ENCODE measurements at places on chromosomes 5 and 9. TPM values are rescaled to one million over a fixed set of nuclear protein-coding genes. Genes with fewer than 3 reads are reported as not detected.

Gene WNT8A
- total RNA-seq = not detected

Gene PDLIM4
- total RNA-seq = 8.4 TPM

Gene SPATA31A3
- not detected for total RNA-seq

Gene PCDHGA11
- total RNA-seq = 3.4 TPM

Gene MBLAC2
- 4.2 TPM for total RNA-seq

Gene PANK3
- 37.8 TPM for total RNA-seq

Gene GPR150
- total RNA-seq = 0.26 TPM

Gene LRRC26
- not detected for total RNA-seq

Gene RASGRF2
- 0.33 TPM for total RNA-seq

Gene TIFAB
- total RNA-seq = not detected

DNA sequence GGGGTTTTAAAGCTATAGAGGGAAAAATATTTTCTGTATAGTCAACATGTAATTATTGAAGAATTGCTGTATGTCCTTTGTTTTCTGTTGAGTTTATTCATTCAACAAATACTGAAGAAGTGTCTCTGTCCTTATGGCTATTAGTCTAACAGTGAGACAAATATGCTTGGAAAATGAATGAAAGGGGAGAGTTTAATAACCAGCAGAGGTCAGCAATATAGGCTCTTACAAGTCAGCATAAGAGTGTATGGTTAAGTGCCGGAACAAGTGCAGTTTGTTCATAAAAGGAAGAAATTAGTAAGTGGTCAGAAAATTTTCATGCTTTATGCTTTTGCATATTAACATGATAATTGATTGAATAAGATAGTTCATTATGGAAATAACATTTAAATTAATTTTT, 3.6 kb downstream of the SCAMP1 start:
- H3K4me1 ChIP-seq = peaks cover 20% of the 10 kb centered on the region
- H3K4me3 ChIP-seq = no peak overlapping the region
- H3K27ac ChIP-seq = no peak overlapping the region
- H3K36me3 ChIP-seq = no peaks in the 10 kb centered on the region

GRCh38 chr5:118967059-118967508, 21.3 kb downstream of the DTWD2 start:
- no peak overlapping the region for H3K4me3 ChIP-seq
- H3K27me3 ChIP-seq = no peaks in the 10 kb centered on the region
- no peak for DNase-seq
- no peaks in the 10 kb centered on the region for H3K4me1 ChIP-seq

DNA sequence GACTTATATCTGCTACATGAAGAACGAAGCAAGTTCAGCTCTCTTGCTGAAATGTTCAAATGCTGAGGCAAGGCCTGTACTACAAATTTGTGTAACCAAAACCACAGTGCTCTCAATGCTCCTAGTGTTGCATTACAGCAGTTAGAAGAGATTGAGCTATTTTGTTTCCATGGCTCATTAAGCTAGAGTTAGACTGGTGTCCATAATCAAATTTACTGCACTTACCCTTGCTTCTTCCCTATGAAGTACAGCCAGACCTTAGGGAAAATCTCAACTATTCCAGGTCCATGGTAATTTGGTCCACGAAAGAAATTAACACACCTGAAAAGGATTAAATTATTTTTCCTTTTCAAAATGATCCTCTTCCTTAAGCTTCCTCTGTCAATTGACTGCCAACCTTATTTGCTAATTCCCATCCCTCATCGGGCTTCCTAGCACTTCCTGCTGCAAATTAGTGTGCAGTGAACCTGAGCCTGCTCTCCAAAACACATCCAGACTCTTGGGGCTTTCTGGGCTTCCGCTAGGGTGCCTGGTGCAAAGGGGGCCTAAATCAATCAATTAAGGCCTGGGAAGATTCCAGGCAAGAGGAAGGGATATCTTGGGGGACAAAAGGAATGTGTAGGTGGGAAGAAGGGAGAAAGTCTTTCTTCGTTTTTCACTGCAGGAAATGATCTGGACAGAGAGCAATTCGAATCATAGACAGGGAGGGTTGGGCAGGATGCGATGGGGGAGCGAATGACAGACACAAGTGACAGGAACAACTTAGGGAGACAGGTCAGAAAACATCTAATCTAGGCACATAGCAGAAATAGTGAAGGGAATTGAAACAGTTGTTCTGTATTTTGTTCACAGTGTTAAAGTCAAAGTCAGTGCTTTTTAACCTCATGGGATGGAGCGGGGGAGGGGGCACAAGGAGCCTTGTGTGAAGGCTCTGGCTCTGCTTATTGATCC, 542.4 kb downstream of the RAB3C start:
- H3K4me3 ChIP-seq = no peak overlapping the region
- no peak overlapping the region for H3K27ac ChIP-seq
- H3K36me3 ChIP-seq = no peaks in the 10 kb centered on the region

DNA sequence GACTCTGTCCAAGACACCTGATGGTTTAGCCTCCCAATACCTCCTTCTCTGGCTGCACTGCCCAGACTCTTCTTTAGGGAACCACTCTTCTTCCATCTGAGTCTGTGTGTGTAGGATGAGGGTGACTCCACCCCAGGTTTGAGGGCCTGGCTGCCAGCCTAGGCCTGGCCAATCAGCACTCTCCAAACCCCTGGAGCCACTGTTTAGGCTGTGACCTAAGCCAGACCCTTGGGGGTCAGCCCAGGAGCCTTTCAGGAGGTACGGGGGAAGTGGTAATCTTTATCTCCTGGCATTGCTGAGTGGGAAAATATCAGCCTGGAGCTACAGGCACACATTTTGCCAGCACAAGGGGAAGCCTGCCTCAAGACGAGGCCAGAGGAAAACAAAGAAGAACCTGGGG, 6.2 kb upstream of the ERGIC1 start:
- no peak overlapping the region for H3K27ac ChIP-seq
- H3K4me3 ChIP-seq = no peak overlapping the region
- no peaks in the 10 kb centered on the region for H3K36me3 ChIP-seq
- no peaks in the 10 kb centered on the region for H3K27me3 ChIP-seq
- no peak for DNase-seq

DNA sequence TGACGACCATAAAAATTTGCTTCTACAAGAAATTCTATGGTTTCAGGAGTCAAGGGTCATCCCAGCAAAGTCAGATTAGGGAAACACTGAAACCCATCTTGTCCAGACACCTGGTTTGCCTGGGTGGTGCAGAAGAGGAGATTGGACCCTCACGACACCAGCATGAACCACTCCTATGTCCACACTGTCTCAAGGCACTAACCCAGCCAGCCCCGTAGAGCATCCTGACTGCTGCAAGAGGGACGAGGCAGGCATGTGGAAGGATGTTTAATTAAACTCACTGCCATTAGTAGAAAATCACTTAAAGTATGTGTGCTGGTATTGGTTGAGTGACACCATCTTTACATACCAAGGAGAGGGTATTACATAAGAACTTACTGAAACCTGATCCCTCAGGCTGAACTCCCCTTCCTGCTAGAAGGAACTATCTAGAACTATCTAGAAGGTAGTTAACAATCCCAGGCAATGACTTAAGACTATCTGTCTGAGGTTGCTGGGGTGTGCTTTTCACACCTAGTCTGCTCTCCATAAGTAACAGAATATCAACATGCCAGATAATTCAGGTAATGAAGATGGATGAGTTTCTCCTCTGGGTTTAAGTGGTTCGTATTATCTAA, 93.6 kb downstream of the SEMA6A start:
- peaks cover 70% of the 10 kb centered on the region for H3K36me3 ChIP-seq
- no peak overlapping the region for H3K4me3 ChIP-seq
- H3K27me3 ChIP-seq = no peaks in the 10 kb centered on the region
- no peak for DNase-seq
- H3K4me1 ChIP-seq = no peaks in the 10 kb centered on the region
- H3K27ac ChIP-seq = no peak overlapping the region

- no peaks in the 10 kb centered on the region for H3K36me3 ChIP-seq
- peak overlapping the region; percentile 60 for H3K27ac ChIP-seq
- H3K4me1 ChIP-seq = peaks cover 19% of the 10 kb centered on the region
Measured at GRCh38 chr9:76216161-76216649, 178.0 kb downstream of the RFK start.

GRCh38 chr5:174459071-174459702, 265.2 kb upstream of the MSX2 start:
- H3K27ac ChIP-seq = no peak overlapping the region
- H3K4me1 ChIP-seq = no peaks in the 10 kb centered on the region
- no peaks in the 10 kb centered on the region for H3K27me3 ChIP-seq
- DNase-seq = no peak
- no peaks in the 10 kb centered on the region for H3K36me3 ChIP-seq

GRCh38 chr5:68033029-68033428, 182.5 kb upstream of the PIK3R1 start:
- H3K36me3 ChIP-seq = no peaks in the 10 kb centered on the region
- no peak overlapping the region for H3K4me3 ChIP-seq

- no peaks in the 10 kb centered on the region for H3K4me1 ChIP-seq
- no peak overlapping the region for H3K4me3 ChIP-seq
- H3K36me3 ChIP-seq = no peaks in the 10 kb centered on the region
- no peaks in the 10 kb centered on the region for H3K27me3 ChIP-seq
Measured at GRCh38 chr9:93265301-93265971, 81.5 kb downstream of the WNK2 start.

Measured in adrenal gland (tissue), 19 donors.